Smooth muscle cell of the coronary artery (primary cell): ENCODE measurements at places on chromosomes 7 and 10. TPM values are rescaled to one million over a fixed set of nuclear protein-coding genes. Genes with fewer than 3 reads are reported as not detected.

Gene ATOH7
- total RNA-seq: not detected in 2 replicates

Gene POLD2
- 72.0 and 80.7 TPM in 2 replicates for total RNA-seq

Gene KCNIP2
- total RNA-seq: 0.30 and 1.1 TPM in 2 replicates

Gene CCDC186
- 3.7 and 16.9 TPM in 2 replicates for total RNA-seq

Gene MKI67
- total RNA-seq: 1.6 and 3.3 TPM in 2 replicates
